NCI-H774 (cell line): ENCODE measurements at places on chromosomes 2 and 18.

- no peak for DNase-seq
Measured at GRCh38 chr18:25743646-25744151, 346.7 kb downstream of the SS18 start.

DNA sequence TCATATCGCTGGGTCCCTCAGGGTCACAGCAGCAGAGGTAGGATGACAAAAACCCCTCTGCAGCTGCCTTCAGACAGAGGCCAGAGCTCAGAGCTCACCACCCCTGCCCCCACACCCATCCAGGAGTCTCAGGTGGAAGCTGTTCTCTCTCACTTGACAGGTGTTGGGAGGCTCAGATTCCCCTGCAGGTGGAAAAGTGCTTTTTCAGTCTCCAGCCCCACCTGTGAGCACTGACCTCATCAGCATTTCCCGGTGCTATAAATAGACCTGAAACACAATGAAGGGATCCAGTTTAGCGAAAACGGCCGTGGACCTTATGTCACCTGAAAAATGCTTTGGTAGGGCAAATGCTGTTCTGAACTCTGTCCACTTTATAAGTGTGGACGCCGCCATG lies 254.9 kb downstream of the NDUFA10 start:
- peak; percentile 73 for DNase-seq

- no peak for DNase-seq
Measured at GRCh38 chr2:196372276-196372809, 201.0 kb upstream of the STK17B start.

- no peak for DNase-seq
Measured at GRCh38 chr2:239714116-239714515, 311.0 kb downstream of the NDUFA10 start.

- DNase-seq, result no peak
Measured at GRCh38 chr2:124534028-124534427, 508.9 kb downstream of the CNTNAP5 start.

GRCh38 chr2:194104687-194105086 lies 1552.3 kb upstream of the SLC39A10 start:
- DNase-seq, result no peak

DNA sequence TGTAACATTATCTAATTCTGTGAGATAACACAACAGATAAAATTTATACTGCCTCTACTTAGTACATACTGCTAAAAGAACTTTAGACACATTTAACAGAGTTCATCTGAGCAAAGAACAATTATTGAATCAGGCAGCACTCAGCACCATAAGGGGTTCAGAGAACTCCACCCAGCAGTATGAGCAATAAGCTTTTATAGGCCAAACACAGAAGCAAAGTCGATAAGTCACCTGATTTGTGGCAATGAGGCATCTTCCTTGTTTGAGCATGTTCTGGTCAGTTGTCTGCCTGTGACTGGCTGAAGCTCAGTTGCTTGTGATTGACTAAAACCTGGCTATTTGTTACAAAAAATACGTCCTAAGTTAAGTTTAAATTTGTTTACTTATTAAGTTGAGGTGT lies 746.1 kb upstream of the DDX18 start:
- DNase-seq, result no peak

DNA sequence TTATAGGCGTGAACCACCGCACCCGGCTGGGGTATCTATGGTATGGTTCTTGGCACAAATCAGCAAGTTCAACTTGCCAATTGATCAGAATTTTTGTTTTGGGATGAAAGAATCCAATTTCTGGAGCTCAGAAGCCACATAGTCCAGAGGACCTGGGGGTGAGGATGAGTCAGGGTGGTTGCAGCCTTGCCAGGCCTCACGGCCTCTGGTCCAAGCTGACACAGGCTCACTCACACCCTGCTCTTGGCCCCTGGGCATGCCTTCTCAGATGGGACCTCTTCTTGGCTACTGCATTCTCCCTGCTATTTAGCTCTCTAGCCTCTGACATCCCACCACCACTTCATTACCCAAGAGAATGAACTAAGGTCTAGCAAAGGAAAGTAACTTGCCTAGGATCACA lies 16.3 kb downstream of the CAPG start:
- DNase-seq, result no peak

DNA sequence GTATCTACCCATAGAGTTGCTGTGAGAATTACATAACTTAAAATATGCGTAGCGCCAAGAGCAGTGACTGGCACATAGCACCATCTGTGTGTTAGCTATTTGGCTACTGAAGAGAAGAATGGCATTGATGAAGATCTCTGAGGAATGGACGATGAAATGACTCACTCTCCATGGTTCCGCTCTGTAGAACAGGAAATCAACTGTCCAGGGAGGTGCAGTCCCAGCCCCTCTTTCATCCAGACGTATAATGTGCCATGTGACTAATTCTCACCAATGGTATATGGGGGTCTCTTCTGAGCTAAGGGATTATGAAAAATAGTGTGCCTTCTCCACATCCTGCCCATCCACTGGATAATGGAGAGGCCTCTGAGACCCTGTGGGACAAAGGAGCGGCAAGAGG lies 254.8 kb downstream of the CYP26B1 start:
- no peak for DNase-seq

GRCh38 chr2:56369316-56369715 lies 185.5 kb downstream of the CCDC85A start:
- DNase-seq, result no peak

- no peak for DNase-seq
Measured at GRCh38 chr2:174484573-174484972, 2.3 kb downstream of the GPR155 start.

- no peak for DNase-seq
Measured at GRCh38 chr2:128357506-128358370, 39.1 kb upstream of the HS6ST1 start.

- no peak for DNase-seq
Measured at GRCh38 chr18:49585781-49586663, 24.2 kb downstream of the LIPG start.

GRCh38 chr2:190350371-190350770 lies 7.0 kb downstream of the INPP1 start:
- no peak for DNase-seq

DNA sequence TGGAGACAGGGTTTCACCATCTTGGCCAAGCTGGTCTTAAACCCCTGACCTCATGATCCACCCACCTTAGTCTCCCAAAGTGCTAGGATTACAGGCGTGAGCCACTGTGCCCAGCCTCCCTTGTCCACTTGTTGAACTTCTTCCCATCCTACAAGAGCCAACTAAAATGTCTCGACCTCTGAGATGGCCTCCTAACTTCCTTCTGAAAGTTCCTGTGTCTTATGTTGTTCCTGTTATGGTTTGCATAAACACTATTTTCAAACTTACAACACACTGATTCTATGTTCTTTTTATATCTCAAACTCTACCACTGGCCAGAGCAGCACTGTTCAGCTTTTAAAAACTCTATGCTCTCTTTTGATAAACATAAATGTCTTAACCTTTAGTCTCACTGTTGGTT lies 63.3 kb upstream of the UGP2 start:
- no peak for DNase-seq

GRCh38 chr2:76763276-76763675 lies 758.9 kb downstream of the LRRTM4 start:
- no peak for DNase-seq

DNA sequence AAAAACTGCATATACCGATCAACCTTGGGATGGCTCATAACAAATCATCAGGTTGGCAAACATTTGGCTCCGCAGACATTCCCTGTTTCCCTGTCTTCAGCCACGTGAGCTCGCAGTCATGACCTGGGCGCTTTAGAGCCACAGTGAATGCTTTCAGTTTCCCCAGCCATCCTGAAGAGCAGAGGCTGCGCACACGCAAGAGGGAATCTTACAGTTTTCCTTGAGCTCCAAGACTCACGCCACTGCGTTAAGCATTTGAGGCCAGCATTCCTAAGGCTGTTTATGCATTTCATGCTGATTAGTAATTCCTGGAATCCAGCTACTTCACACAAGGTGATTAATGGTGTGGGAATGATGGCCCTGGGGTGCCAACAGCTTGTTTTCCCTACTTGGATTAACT lies 95.1 kb downstream of the MTCL1 start:
- no peak for DNase-seq

- no peak for DNase-seq
Measured at GRCh38 chr18:28399781-28400362, 222.9 kb upstream of the CDH2 start.

DNA sequence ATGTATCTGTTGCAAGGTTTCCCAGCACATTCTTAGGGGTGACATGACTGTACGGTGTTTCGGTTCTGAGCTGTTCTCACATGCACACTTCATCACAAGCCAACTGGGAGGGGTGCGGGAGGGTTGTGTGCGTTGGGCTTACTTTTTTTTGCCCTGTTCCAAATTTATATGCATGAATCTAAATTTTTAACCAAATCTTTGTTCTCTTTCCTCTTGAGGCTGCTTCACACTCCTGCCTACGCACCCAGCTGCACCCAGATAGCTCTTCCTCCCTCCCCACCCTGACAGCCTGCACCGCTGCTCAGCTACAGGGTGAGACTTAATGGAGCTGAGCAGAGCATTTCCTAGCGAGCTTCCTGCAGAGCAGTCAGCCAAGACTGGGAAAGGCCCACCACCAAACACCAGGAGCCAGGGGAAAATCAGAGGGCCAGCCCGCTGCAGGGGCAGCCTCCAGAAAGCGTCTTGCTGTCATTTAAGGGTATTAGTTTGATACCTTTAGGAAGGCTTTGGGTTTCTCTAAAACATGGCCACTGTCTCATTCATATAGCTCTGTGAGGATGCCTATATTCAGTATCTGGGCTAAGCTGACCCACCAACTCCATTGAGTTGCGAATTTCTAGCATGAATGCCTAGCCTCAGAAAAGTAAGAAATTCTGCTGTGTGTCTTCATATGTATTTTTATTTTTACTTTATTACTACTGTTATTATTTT lies 84.5 kb downstream of the POU3F3 start:
- DNase-seq, result no peak

DNA sequence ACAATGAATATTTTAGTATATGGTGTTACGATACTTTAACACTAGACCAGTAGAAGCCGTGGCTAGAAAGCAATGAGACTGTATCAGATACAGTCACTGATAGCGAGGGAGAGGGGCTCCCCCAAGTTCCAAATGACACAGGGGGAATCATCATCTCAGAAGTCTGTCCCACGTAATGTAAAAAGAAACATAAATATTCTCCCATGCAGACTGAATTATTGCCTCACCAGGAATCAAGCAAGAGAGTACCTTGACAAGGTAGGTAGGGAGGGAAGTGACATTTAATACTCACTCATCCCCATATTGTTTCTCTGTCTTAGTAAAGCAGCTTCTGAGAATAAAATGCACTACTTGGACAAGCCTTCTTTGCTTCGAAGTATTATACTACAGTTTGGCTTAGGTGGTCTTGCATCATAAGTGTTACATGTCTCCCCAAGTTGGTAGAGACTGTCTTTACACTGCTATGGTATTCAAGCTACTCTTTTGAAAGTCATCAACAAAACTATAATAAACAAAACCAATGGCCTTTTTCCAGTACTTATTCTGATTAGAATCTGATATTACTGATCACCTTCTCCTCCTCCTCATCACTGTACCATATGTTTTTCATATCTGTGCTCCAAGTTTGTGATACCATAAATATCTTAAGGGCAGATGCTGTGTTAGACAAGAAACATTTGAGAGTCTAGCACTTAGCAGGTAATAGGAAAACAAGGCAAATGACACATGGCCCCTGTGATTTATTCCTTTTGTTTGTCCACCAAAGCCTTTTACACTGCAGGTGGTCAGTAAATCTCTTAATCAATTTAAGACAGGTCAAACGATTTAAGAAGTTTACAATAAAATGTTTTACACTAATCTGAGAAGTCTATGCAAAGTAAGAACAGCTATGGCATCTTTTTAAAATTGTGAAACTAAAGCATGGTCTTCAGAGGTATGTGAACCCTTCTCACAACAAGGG lies 2.7 kb downstream of the LAPTM4A start:
- no peak for DNase-seq

DNA sequence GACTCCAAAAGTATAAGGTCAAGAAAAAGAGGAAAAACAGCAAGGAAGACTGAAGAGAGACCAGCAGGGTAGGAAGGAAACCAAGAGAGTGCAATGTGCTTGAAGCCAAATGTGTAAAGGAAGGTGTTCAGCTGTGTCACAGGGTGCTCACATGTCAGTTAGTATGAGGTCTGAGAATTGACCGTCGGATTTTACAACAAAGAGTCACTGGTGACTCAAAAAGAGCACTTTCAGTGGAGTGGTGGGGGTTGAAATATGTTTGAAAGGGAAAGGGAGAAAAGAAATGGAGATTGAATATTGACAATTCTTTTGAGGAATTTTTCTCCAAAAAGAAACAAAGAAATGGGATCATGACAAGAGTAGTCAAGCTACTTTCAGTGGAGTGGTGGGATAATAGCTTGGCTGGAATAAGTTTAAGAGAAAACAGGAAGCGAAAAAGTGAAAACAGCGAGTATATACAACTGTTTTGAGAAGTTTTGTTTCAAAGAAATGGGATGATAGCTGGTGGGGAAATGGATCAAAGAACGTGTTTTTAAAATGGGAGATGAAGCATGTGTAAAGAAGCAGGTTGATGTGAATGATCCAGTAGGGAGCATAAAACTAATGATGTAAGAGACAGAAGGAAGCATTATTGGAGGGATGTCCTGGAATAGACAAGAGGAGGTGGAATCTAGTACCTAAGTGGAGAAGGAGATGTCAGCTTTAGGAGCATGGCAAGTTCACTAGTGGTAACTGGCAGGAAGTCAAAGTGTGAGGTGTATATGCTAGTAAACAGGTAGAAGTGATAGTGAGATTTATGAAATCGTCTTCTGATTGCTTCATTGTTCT lies 3.6 kb upstream of the TSPYL6 start:
- DNase-seq, result no peak

DNA sequence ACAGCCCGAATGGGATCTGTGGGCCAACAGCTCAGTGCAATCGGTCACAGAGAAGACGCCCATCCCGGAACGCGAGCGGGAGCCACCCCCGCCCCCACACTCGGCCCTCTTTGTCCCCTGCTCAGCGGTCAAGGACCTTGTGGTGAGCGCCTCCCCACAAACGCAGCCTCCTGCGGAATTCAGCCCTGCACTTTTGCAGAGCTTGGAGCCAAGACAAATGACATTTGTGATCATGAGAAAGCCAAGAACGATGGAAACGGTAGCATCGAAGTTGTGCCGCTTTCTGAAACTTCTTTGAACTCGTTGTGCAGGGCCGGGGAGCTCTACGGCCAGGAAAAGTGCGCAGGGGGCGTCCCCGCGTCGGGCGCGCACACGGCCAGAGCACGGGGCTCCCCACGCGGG lies 6.7 kb upstream of the SALL3 start:
- no peak for DNase-seq

- no peak for DNase-seq
Measured at GRCh38 chr2:42921147-42921520, 128.8 kb upstream of the HAAO start.

DNA sequence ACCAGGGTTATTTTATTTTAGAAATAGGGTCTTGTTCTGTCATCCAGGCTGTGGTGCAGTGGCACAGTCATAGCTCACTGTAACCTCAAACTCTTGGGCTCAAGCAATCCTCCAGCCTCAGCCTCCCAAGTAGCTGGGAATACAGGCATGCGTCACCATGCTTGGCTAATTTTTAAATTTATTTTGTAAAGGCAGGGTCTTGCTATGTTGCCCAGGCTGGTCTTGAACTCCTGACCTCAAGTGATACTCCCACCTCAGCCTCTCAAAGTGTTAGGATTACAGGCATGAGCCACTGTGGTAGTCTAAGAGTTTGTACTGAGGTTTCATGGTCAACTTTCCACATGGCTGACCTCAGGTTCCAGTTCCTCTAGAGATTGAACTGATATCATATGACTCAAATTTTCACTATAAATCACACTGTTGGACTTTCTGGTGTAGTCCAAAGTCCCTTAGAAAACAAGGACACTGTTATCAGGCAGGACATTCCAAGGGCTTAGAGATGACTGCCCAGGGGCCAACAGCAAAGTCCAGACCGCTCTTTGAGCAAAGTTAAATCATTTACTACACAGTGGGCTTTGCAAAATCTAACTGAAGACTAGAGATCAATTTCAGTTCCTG lies 82.0 kb upstream of the MEX3C start:
- no peak for DNase-seq

GRCh38 chr2:101815154-101815553 lies 117.6 kb downstream of the MAP4K4 start:
- no peak for DNase-seq
